ENCODE measurements at places on chromosomes 3 and 15.

- DNase-seq: peak; percentile 39
These were observed 65.2 kb upstream of the UBE2E1 start for GRCh38 chr3:23740517-23740965.

DNA sequence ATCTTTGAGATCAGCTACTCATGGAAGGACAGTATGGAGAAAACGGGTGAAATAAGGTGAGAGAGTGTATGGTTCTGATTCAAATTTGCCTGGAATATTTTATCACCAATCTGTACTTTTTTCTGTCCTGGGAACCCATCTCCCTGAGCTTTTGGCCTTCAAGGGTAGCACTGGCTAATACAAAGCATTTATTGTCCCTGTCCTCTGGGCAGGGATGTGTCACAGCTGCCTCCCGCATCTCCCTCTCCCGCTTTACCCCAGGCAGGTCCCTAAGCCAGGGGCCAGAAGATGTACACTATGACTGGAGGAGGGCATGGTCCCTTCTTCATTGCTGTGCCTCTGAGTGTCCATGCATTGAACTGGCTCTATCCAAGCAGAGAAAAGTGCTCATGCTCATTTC, 201.7 kb upstream of the CHRNA7 start:
- no peak for DNase-seq

GRCh38 chr3:24853685-24854490, 359.2 kb upstream of the THRB start:
- DNase-seq: no peak

DNA sequence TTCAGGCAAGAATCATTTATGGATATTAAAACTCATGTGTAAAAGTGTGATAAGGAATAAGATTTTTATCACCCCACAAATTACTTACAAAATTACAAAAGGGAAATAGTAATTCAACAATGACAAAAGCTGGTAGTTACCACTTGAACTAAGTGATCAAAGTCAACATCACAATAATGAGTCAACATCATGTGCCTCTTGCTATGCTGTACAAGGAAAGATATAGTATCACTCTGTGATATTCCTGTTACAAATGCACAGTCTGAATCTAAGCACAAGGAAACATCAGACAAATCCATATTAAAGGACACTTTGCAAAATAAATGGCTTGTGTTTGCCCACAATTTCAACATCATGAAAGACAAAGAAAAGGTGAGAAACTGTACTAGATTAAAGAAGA, 90.5 kb upstream of the PLCL2 start:
- no peak for DNase-seq

GRCh38 chr15:43881944-43882343, 55.1 kb downstream of the WDR76 start:
- no peak for DNase-seq

- DNase-seq: no peak
These were observed 342.8 kb upstream of the ARPP21 start for GRCh38 chr3:35296533-35296932.

DNA sequence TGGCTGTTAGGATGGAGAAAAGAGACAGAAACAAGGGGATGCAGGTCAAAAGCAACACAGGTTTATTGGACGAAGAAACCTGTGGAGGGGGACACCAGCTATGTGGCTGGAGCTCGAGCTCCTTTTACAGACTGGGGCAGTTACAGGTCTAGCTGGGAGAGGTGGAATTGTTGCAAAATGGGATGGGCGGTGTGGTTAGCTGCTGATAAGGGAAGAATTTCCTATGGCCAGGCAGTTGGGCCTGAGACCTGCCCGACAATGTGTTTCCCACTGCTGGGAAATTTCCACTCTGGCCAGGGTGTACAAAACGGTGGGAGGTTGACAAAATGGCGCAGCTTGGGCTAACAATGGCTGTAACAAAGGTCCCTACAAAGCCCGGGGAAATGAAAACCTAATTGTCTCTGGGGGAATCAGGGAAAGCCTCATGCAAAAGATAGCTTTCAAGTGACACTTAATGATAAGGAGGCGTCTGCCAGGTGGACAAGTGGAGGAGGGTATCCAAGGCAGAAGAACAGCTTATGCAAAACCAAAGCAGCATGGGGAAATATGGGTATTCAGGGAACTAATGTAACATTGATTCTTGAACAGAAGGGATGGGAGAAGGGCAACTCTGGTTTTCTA, 137.4 kb upstream of the SGO1 start:
- no peak for DNase-seq

GRCh38 chr15:79296583-79296982, 14.1 kb downstream of the ANKRD34C start:
- no peak for DNase-seq

DNA sequence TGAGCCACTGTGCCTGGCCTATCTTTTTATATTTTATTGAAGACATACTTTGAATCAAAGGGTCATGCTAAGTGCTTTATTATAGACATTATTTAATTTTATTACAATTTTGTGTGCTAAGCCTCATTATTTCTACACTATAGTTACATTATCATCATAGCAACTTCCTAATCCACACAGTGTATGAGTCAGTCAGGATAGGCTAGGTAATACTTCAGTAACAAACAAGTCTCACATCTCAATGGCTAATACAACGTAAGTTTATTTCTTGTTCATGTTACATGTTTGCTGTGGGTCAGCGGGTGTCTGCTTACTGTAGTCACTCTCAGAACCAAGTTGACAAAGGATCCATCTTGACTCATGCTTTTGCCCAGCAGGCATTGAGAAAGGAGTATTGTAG, 292.6 kb upstream of the TGFBR2 start:
- no peak for DNase-seq

DNA sequence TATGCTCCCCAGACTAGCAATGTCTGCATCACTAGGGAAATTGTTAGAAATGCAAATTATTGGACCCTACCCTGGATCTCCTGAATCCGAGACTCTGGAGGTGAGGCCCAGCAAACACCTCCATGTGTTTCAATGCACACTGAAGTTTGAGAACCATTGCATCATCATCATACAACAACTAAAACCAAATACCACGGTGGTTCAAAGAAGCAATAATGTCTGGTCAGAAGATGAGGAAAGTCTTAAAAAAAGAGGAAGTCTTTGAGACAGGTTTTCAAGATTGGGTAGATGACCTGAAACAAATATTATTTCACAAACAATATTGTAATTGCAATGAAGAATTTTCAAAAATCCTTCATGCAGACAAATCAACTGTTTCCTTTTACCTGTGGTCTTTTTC, 60.3 kb upstream of the TRA2B start:
- DNase-seq: no peak

- no peak for DNase-seq
These were observed 287.7 kb upstream of the NR2F2 start for GRCh38 chr15:96042734-96043224.

- DNase-seq: peak; percentile 41
These were observed 11.5 kb upstream of the PARP14 start for GRCh38 chr3:122668930-122669730.

GRCh38 chr3:71294919-71295318, 288.6 kb downstream of the FOXP1 start:
- DNase-seq: no peak

- DNase-seq: no peak
These were observed 22.8 kb downstream of the HCLS1 start for GRCh38 chr3:121637922-121638321.

DNA sequence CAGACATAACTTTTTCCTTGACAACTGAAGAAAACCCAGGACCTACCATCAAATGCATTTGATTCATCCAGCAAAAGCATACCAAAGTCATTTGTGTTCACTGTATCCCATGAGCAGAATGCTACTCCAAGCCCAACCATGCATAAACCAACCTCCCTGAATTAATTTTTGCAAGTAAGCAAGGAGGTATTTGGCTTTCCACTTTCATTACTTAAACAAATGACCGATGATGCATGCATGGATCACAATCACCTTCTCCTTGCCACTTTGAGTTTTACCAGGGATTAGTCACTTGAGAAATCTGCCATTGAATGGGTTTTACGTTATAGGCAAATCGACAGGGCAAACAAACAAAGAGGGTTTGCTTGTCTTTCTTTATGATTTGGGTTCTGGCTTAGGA, 214.8 kb downstream of the FMN1 start:
- DNase-seq: no peak

GRCh38 chr3:99543796-99544195, 94.6 kb upstream of the COL8A1 start:
- DNase-seq: no peak

- DNase-seq: no peak
These were observed 14.8 kb downstream of the MCM2 start for GRCh38 chr3:127612966-127613365.

DNA sequence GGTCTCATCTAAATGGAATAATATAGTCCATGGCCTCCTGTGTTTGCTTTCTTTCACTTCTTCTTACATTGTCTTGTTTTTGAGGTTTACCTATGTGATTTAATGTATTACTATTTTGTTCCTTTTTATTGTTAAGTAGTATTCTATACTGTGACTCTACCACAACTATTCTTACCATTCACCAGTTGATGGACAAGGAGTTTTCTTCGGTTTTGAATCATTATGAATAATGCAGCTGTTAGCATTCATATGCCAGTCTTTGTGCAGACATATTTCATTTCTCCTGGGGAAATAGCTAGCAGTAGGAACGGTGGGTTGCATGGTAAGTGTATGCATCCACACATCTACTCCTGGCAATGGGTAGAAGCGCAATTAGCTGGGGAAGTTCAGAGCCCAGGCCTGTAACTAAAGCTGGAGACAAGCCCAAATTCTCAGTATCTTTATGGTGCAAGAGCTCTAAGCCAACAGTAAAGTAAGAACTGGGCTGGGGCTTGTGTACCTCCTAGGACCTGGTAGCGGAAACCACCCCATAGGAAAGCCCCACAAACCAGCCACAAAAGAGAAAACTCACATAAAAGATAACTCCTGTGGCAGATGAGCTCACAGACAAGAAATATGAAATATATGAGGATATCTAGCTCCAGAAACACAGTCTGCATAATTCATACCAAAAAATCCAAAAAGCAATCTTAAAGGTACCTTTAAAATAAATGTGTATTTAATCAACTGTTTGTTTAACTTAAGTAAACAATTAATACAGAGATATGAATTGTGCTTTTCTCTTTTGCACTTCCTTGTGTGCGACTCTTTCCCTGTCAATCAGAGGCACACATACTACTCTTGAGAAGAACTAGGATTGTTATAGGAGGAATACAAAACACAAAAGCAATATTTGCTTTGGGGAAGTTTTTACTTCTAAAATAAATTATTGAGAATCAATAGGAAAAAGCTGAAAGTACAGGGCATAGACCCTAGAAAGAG, 2.7 kb upstream of the CSTA start:
- DNase-seq: peak; percentile 9

GRCh38 chr15:65342493-65342892, 35.3 kb downstream of the IGDCC3 start:
- DNase-seq: no peak

GRCh38 chr3:196821806-196822355, 45.8 kb upstream of the SENP5 start:
- no peak for DNase-seq

DNA sequence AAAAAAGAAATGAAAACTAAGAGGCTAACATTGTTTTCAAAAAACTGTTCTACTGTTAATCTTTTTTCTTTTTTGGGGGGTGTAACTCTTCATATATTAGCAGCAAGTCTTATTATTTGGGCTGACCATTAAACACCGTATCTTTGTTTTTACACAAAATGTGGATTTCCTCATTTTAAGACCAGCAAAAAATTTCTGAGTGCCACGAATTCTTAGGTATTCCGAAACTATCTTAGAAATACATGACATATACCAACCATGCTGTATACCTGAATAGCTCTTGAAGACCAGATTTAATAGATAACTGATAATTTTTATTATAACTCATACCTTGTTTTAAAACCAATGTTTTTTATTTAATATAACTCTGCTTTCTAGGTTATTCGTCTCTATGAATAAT, 620 bp upstream of the TTC23 start:
- DNase-seq: no peak

GRCh38 chr3:139238281-139239030, 105.4 kb upstream of the MRPS22 start:
- DNase-seq: no peak

- no peak for DNase-seq
These were observed 179.7 kb upstream of the LPP start for GRCh38 chr3:187973977-187974870.

- no peak for DNase-seq
These were observed 51.9 kb upstream of the OTOL1 start for GRCh38 chr3:161444694-161445077.

GRCh38 chr3:163878396-163878795, 1199.9 kb downstream of the SI start:
- no peak for DNase-seq

GRCh38 chr15:39623529-39623931, 42.7 kb downstream of the THBS1 start:
- DNase-seq: no peak

- no peak for DNase-seq
These were observed 90.2 kb upstream of the FGF12 start for GRCh38 chr3:192817506-192817905.

DNA sequence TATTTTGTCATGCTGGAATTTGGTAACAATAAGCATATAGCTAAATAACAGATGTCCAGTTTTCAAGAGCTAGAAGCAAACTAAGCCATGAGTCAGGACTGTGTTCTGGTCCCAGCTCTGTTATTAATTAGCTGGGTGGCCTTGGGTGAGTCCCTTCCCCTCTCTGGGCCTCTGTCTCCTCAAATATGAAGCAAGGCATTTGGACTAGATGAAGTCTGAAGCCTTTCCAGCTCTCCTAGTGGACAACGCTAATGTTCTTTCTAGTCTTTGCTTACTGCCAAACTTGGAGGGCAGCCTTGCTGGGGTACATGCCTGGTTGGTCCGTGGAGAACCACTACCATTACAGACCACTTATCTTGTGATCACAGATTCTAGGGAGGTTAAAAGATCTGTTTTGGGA, 127.6 kb downstream of the DUT start:
- DNase-seq: no peak

GRCh38 chr3:10722911-10723310, 93.1 kb upstream of the SLC6A11 start:
- no peak for DNase-seq

- peak; percentile 63 for DNase-seq
These were observed 81.7 kb downstream of the TAMM41 start for GRCh38 chr3:11764931-11765363.

DNA sequence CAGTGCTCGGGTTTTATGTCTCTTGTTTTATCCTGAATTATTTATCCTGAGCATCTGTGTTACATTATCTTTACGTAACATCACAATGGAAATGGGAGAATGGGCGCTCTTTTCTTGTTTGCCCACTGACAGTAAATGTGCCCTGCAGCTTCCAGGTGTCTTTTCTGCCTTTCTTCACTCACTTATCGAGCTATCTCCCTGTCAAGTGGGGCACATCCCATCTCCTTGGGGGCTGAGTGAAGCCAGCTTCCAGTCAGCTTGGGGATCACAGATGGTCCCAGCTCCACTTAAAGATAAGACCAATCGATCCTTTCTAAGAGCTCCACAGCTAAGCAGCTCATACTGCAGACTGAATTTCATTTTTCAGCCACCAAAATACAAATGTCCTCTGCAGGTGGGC, 125.8 kb downstream of the KBTBD8 start:
- no peak for DNase-seq

DNA sequence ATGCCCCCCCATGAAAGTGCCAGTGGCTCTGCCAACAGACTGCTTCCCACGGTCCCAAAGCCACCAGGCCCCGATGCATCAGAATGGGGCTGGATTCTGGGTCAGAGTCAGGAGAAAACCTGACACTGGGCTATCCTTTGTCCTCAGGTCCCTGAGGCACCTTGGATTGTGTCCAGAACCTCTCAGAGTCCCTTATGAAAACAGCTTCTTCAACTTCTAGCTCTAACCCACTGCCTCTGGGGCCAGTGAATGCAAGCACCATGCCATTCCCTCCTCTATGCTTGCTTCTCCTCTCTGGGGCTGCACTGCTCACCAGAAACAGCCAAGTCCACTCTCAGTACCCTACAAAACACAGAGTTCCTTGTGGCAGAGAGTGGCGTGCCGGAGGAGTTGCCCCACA, 9.9 kb downstream of the CRABP1 start:
- DNase-seq: no peak

All from activated CD4-positive, alpha-beta T cell treated with anti-CD3 and anti-CD28 coated beads, Interleukin-2, amount 50 U/mL, for 48 hours (primary cell).